ENCODE measurements at places on chromosomes 1 and 21.

DNA sequence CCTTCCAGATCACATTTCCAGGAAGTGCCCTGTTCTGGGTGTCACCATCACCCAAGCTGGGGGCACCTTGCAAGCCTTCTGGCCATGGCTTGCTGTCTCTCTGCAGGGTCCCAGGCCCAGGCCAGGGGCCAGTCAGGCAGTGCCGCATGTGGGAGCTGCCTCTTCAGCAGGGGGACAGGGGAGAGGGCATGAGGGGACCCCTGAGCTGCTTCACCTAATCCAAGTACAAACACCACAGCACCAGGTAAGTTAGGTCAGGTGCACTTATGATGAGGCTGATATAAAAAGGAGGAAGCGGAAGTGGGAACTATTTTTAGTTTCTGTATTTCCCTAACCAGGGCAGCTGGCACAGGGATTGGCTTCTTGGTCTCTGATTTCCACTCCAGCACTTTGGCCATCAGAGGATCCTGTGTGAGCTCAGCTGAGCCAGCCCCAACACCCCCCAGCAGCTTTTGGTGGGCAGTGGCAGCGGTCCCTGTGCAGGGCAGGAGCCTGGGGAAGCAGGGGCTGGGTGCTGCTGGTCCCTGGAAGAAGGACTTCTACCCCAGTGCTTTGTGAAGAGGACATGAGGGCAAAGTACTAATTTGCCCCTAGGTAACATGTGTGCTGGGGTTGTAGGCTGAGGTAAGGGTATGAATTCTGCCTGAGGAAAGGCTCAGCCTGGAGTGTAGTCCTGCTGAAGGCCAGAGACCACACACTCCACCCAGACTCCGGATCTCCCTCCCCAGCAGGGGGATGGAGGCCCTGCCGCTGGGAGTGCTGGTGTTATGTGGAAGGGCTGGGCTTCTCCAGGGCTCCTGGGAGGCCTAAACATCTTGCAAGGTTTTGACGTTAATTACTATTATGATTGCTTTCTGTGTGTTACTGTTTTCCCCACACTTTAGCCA is 3.3 kb upstream of the PCBP3 start:
- DNase-seq: no peak

- DNase-seq: no peak
Observed at GRCh38 chr1:92511541-92511940, 24.8 kb upstream of the GFI1 start.

DNA sequence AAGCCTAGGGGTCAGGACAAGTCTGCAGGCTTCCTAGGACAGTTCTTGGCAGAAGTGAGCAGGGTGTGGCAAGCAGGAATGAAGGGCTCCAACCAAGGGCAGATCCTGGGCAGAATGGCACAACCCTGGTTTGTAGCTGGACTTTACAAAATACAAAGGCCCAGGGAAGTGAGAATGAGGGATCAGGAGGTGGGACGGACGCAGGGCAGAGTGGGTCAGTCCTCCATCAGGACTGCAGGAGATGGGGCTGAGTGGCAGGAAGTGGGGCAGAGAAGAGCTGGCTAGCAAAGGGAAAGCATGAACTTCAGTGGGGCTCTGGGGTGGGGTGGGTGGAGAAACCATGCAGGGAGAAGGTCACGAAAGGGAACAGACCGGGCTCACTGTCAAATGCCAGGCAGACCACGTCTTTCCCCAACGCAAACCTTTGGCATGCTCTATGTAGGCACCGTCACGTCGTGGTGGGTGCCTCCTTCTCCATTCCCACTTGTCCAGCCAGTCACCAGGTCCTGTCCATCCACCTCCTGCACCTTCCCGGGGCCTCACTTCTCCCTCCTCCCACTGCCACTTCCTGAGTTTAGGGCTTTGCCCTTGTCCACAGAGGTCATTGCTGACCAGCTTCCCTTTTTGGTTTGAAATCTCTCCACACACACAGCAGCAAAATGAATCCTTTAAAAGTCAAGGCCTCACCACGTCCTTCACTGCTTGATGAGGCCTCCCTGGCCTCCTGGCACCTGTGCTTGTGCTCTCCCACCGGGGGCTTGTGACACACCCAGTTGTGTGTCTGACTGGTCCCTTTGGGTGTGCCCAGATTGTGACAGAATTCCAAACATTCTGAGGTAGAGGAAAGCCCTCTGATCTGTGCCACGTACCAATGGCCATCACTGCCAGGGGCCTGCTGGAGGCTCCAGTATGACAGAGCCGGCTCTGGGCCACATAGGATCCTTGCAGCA is 8.7 kb upstream of the CLDN19 start:
- DNase-seq: no peak

GRCh38 chr1:176876966-176877515 is 287.5 kb downstream of the ASTN1 start:
- no peak for DNase-seq

- DNase-seq: no peak
Observed at GRCh38 chr21:28152732-28153131, 839.9 kb downstream of the LTN1 start.

GRCh38 chr21:33943293-33943692 is 27.7 kb upstream of the ATP5PO start:
- no peak for DNase-seq

GRCh38 chr1:166612886-166613285 is 226.4 kb upstream of the POGK start:
- DNase-seq: no peak

- no peak for DNase-seq
Observed at GRCh38 chr1:39184354-39184818, 20.1 kb upstream of the MACF1 start.

DNA sequence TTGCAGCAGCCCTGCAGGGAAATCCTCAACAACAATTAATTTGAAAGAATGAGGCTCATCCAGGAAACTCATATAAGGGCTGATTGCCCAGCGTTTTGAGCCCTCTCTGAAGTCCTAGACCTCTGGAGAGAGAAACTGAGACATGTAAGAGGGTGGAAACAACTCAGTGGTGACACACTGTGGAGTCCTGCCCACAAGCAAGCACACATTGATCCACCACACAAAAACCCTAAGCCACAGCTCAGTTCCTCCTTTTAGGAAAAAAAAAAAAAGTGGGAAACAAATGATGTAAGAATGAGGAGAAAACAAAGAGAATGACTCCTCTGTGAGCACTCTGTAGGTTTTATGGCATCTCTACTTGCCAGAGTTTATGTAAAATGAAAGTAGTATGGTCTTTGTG is 22.9 kb upstream of the PLA2G5 start:
- no peak for DNase-seq

DNA sequence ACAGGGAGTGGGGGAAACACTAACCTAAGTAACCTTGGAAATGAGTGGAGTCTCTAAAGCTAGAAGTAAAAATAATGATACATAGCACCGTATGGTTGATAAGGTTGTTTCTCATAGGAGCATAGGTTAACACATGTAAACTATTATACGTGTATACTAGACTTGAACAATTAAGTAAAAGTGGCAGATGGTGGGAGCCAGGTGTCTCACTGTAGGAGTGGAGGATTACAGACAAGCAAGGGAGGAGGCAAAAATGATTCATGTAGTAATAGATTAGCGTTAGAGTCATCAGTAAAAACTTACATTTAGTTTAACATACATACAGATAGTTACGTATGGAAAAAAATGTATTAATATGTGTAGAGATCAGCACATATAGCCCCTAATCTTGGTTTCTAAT is 138.4 kb upstream of the DSCAM start:
- DNase-seq: no peak

DNA sequence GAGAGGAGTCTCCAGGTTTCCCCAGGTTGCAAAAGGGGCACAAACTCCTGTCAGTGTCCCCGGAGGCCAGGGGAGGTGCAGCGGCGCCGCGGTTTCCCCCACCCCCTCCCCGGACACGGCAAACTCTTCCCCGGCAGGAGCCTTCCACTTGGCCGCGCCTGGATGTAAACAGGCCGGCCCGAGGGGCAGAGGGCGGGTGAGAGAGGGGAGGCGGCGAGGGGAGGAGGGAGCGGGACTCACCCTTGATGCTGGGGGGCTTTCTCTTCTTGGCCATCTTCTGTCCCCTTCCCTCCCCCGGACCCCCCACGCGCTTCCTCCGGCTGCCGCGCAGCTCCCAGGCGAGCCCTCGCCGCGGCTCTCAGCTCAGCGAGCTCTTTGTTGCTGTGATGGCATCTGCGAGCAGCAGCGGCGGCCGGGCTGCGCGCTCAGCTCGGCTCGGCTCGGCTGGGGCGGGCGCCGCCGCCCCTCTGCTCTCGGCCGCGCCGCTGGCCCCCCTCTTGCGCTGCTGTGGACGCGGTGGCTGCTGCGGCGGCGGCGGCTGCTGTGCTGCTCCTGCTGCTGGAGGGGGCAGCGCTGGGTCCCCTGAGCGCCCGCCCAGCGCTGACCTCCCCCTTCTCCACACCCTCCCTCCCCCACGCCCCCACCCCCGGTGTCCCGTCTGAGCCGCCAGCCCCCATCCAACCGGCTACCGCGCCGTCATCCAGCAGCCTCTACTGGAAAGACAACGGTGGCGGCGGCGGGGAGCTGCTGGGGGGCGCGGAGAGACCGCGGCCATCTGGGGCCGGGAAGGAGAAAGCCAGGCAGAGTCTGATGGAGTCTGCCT is 4.9 kb upstream of the SLC44A5 start:
- peak; percentile 64 for DNase-seq

GRCh38 chr1:204127597-204128242 is 24.1 kb downstream of the ETNK2 start:
- peak; percentile 58 for DNase-seq

DNA sequence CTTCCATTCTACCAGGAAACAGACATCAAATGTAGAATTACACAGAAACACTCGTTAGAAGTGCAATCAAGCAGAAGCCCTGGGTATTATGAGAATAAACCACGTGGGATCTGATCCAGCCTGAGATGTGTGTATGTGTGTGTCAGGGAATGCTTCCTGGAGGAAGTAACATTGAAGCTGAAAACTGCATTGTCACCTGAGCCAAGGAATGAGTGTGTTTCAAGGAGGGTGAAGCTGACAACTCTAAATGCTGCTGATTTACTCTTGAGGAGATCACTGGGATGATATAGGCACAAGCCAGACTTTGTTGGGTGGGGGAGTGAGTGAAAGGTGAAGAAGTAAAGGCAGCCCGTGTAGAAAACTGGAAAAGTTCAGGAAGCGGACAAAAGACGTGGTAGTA is 27.6 kb downstream of the FAAH start:
- DNase-seq: no peak

DNA sequence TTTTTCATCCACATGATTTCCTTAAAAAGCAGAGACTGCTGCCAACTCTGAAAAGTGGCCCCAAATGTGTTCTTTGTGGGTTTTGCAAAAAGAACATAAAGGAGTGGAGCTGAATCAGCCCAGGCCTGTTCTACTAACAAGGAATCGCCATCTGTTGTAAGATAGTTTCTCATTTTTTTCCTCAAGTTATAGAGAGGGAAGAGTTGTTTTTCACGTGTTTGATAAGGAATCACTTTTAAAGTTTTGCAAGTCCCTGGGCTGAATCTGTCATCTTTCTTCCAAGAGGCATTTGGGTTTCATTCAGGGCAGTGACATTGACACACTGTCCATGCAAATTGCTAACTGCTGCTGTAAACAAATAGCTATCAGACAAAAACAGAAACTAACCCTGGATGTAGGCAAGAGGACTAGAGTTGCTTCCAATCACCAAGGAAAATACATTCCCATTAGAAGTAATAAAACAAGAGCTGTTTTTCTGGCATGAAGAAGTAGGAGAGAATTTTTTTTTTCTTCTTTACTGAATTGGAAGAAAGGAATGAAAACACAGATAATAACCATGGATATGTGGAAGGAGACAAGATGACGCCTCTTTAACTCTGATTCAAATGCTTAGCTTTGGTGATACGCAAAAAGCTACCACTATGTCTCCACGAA is 58.8 kb upstream of the TBX15 start:
- DNase-seq: no peak

DNA sequence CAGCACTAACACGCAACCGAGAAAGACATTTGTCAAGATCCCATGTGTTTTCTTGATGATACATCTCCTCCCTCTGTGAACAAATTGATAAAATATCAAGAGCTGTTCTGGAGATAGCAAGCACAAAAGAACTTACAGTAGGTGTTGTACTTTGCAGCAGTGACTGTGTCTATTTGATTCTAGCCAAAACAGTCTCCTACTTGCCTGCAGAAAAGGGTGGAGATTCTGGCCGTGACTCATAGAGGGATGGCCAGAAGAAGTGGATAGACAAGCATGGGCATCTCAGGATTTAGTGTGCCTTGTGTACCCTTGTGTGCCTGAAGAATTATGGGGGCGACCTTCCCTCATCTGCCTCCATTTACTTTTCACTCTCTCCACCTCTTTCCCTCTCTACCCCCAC is 458.4 kb upstream of the LRRC7 start:
- no peak for DNase-seq

- DNase-seq: no peak
Observed at GRCh38 chr1:50829014-50829958, 130.8 kb downstream of the FAF1 start.

DNA sequence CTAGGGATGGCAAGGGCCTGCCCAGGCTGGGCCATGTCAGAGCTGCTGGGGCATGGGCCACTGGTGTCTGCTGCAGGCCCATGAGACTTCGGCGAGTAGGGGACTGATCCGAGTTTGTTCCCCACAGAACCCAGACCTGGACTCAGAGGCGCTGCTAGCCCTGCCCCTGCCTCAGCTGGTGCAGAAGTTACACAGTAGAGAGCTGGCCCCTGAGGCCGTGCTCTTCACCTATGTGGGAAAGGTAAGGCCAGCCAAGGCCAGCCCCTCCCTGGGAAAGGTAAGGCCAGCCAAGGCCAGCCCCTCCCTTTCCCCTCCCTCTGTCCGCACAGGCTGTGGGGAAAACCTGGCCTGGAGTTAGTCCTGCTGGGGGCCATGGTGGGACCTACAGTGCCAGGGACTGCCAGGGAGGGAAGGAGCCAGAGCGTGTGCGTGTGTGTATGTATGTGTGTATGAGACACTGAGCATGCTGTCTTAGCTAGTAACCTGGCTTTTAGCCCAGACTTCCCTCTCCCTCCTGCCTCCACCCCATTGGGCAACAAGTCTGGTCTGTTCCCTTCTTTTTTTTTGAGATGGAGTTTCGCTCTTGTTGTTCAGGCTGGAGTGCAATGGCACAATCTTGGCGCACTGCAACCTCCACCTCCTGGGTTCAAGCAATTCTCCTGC is 8.0 kb downstream of the FAAH start:
- DNase-seq: no peak

- DNase-seq: no peak
Observed at GRCh38 chr1:58480191-58480590, 66.3 kb downstream of the OMA1 start.

- no peak for DNase-seq
Observed at GRCh38 chr1:205538235-205538840, 33.9 kb downstream of the CDK18 start.

GRCh38 chr1:96962216-96962615 is 240.6 kb downstream of the PTBP2 start:
- DNase-seq: no peak

DNA sequence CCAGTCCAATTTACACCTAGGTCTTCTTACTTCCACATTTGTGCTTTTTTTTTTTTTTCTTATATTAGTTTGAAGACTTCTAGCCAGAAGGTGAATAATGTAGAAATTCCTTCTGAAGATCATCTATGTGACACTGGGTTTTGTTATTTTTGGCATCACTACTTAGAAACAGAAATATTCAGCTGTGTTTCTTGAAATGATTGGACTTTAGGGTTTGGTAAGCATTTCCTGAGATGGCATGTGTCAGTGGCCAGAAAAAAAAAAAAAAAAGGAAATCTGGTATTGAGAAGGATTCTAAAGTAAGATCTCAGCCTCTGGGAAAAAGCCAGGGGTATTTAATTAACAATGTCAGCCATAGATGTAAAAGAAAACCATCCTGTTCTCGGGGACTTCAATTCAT is 43.4 kb upstream of the LRRC8C start:
- DNase-seq: no peak

GRCh38 chr1:29970747-29971325 is 734.5 kb downstream of the PTPRU start:
- DNase-seq: no peak
